ENCODE measurements at places on chromosomes 16 and 17.

DNA sequence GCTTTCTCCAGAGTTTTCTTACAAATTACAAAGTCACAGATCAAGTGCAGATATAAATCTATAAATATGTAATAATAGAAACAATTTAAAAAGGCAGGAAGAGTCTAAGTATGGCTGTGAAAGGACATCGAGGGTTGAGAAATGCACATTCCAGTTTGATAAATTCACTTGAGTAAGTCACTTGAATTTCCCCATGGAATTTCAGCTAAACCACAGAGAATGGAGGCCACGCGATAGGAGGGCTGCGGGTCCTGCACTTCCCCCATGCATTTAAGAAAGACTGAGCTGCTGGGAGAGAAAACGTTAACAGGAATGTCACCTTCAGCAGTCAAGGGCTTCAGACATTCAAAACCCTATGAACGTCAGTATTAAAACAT is 6.1 kb upstream of the MXRA7 start:
- H3K36me3 ChIP-seq: peaks cover 11% of the 10 kb centered on the region
- no peaks in the 10 kb centered on the region for H3K27me3 ChIP-seq

DNA sequence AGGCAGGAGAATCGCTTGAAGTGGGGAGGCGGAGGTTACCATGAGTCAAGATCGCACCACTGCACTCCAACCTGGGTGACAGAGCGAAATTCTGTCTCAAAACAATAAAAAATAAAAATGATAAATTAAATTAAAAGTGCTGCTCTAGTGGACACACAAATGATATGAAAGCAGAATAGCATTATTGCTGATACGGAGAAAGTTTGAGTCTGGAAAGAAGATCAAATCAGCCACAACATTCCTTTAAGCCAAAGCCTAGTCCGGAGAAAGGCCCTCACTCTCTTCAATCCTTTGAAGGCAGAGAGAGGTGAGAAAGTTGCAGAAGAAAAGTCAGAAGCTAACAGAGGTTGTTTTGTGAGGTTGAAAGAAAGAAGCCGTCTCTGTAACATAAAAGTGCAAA is 15.1 kb upstream of the CSF3 start:
- H3K27me3 ChIP-seq: no peaks in the 10 kb centered on the region
- H3K27ac ChIP-seq: no peak overlapping the region
- H3K4me1 ChIP-seq: no peaks in the 10 kb centered on the region
- no peak for DNase-seq
- H3K36me3 ChIP-seq: peaks cover 8% of the 10 kb centered on the region

DNA sequence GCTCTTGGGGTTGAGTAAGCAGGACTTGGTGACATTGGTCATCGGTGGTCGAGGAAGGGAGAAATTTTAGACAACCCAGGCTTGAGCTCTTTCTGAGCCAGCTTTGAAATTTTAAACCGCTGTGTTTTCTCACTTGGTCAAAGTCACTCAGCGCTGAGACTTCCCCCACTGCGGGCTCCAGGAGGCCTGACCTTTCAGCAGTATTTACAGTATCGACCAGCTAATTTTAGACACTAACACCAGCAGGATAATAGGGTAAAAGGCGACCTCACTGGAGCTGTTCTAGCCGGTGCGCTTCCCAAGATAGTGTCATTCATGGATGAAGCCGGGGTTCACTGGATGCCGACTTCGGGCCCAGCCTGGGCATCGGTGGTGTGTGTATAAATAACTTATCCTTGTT is 29.7 kb upstream of the WSCD1 start:
- no peak for DNase-seq
- peaks cover 25% of the 10 kb centered on the region for H3K27me3 ChIP-seq
- H3K4me1 ChIP-seq: no peaks in the 10 kb centered on the region

DNA sequence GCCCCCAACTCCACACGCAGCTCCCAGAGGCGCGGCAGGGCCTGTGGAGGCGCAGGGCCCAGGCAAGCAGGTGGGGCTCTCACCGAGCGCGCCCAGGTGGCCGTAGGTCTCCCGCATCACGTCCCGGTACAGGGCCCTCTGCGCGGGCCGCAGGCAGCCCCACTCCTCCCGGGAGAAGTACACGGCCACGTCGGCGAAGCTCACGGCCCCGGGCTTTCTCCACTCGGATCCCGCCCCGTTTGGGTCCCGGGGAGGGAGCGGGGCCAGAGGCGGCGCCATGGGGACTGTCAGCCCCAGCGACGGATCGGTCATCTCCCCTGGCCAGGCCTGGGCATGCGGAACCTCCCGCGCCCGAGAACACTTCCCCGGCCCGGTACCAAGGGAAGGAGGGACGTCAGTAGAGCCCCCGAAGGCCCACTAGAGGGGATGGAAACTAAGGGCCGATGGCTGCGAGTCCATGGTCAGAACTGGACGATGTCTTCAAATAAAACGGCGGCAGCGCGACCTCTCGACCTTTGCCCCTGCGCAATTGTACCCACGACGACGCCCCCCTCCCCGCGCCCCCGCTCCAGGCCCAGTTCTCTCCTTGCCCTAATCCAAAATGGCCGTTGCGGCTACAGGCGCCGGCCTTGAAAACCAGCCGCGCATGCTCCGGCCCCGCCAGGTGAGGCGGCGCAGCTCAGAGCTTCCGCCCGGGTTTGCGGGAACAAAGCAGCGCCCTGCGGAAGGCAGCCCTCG is at the start of gene ZNF747:
Gene ZNF747 (minus strand): TSS at position 491 of the 738 bp plus-strand sequence. CDS start 179 bp downstream, at position 312.
- H3K4me3 ChIP-seq: peak within 1 kb of the TSS; percentile 83
- peak; percentile 83 for DNase-seq

GRCh38 chr16:19809121-19809635 is 75.5 kb downstream of the GPRC5B start:
- no peaks in the 10 kb centered on the region for H3K36me3 ChIP-seq
- no peak overlapping the region for H3K27ac ChIP-seq
- H3K4me1 ChIP-seq: peaks cover 15% of the 10 kb centered on the region

DNA sequence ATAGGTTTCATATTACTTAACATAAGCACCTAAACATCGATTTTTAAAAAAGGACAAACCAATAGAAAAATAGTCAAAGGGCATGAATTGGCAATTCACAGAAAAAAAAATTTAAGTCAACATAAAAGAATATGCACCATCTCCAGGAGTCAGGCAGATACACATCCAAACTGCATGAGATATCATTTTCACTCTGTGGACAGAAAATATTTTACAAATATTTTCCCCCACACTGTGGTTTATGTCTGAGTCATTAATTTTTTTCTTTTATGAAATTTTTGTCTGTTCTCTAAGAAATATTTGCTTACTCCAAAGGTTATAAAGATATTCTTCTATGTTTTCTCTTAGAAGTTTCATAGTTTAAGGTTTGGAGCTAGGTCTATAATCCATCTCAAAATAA is 74.4 kb upstream of the DNAH17 start:
- H3K27me3 ChIP-seq: peaks cover 8% of the 10 kb centered on the region
- H3K27ac ChIP-seq: no peak overlapping the region
- no peak for DNase-seq
- no peak overlapping the region for H3K4me3 ChIP-seq
- peaks cover 3% of the 10 kb centered on the region for H3K4me1 ChIP-seq

- H3K4me1 ChIP-seq: peaks cover 2% of the 10 kb centered on the region
- no peak for DNase-seq
- no peaks in the 10 kb centered on the region for H3K36me3 ChIP-seq
- no peak overlapping the region for H3K27ac ChIP-seq
- H3K27me3 ChIP-seq: no peaks in the 10 kb centered on the region
- no peak overlapping the region for H3K4me3 ChIP-seq
Observed at GRCh38 chr16:28606291-28607115, 3.3 kb downstream of the SULT1A1 start.

DNA sequence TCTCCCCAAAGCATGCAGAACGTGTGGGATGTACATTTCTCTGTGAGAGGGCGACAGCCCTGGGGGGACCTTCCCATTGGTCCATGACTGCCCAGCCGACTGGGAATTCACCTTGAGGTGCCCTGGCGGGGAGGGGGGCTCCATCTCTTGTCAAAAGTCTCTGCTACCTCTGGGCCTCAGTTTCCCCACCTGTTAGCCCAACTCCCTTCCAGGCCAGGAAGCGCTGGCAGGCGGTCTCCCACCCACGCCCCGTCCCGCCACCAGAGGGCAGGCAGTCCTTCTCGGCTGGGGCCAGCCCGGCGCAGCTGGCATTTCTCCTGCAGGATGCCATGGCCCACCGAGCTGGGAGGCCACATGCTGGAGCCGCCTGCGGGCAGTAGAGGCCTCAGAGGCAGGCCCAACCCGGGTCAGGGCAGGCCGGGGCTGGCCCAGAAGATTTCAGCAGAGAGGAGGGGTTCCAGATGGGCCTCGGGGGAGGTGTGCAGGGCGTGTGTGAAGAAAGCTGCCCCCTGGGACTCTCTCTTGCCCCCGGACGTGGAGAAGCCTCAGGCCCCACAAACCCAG is 16.6 kb downstream of the CD7 start:
- DNase-seq: peak; percentile 52
- no peaks in the 10 kb centered on the region for H3K36me3 ChIP-seq
- peak overlapping the region; percentile 56 for H3K27ac ChIP-seq

- H3K27me3 ChIP-seq: no peaks in the 10 kb centered on the region
- H3K4me3 ChIP-seq: no peak overlapping the region
- H3K27ac ChIP-seq: peak overlapping the region; percentile 3
- DNase-seq: no peak
- H3K4me1 ChIP-seq: peaks cover 43% of the 10 kb centered on the region
- no peaks in the 10 kb centered on the region for H3K36me3 ChIP-seq
Observed at GRCh38 chr17:74746922-74747321, 1.5 kb upstream of the NHERF1 start.

GRCh38 chr16:2810651-2811050 is 6.4 kb upstream of the PRSS21 start:
- H3K36me3 ChIP-seq: no peaks in the 10 kb centered on the region
- peaks cover 52% of the 10 kb centered on the region for H3K27me3 ChIP-seq
- no peaks in the 10 kb centered on the region for H3K4me1 ChIP-seq
- H3K27ac ChIP-seq: no peak overlapping the region
- no peak for DNase-seq
- no peak overlapping the region for H3K4me3 ChIP-seq

DNA sequence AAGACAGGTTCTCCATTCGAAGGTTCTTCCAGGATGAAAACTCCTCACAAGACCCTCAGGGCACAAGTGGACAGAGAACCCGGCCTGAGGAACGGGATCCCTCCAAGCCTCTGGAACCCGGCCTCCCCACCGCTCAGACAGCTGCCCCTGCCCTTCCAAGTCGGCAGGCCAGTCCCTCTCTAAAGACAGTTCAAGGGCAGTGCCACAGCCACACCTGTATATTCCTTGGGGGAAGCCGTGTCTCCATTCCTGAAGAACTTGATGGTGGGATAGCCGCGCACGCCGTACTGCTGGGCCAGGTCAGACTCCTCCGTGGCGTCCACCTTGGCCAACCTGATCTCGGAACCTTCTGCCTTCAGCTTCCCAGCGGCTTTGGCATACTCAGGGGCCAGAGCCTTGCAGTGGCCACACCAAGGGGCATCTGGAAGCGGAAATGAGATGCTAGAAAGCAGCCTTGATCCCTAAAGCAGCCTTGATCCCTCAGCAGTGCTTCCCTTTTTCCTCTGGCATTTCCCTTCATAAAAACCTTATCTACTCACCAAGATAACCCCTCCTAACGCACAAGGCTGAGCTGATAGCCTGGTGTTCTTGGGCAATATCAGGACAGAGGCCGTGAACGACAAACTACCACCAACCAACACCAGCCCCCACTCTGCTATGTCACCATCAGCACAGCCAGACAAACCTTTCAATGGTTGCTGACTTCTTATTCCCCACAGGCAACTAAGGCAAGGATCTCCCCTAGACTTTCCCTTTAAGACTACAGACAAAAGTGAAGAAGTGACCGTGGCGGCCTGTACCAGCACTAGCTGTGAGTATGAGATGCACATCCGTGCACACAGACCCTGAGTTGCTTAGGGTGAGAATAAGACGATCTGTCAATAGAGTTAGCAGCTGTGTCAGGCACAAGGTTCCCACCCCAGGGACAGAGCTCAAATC is 1.1 kb downstream of the P4HB start:
- H3K4me1 ChIP-seq: peaks cover 52% of the 10 kb centered on the region
- H3K4me3 ChIP-seq: peak overlapping the region; percentile 66
- H3K27me3 ChIP-seq: no peaks in the 10 kb centered on the region
- H3K36me3 ChIP-seq: peaks cover 43% of the 10 kb centered on the region

GRCh38 chr17:77228241-77228752 is 87.5 kb downstream of the SEC14L1 start:
- no peaks in the 10 kb centered on the region for H3K27me3 ChIP-seq
- no peak overlapping the region for H3K27ac ChIP-seq
- no peaks in the 10 kb centered on the region for H3K36me3 ChIP-seq
- H3K4me3 ChIP-seq: no peak overlapping the region

DNA sequence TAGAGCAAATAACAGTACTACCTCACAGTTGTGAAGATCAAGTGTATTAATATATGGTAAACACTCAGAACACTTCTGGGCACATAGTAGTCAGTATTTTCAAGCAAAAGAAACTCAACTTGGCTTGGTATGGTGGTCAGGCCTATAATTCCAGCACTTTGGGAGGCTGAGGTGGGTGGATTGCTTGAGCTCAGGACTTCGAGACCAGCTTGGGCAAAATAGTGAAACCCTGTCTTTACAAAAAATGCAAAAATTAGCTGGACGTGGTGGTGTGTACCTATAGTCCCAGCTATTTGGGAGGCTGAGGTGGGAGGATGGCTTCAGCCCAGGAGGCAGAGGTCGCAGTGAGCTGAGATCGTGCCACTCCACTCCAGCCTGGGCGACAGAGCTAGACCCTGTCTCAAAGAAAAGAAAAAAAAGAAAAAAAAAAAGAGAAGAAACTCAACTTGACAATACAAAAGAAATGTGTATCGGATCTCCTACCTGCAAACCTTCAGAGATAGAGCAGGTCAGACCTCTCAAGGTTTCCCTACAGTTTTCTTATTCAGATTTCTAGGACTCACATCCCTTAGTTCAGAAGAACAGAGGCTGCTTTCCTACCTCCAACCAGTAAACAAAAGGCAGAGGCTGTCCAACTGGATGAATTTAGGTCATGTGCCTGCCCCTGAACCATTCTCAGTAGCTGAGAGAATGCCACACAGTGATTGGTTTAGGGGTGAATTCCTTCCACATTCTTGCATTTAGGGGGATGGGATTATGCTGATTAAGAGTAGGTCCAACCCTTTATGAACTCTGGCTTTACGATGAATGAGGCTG is 1.7 kb upstream of the KPNA2 start:
- no peak for DNase-seq
- no peaks in the 10 kb centered on the region for H3K27me3 ChIP-seq
- peaks cover 12% of the 10 kb centered on the region for H3K4me1 ChIP-seq
- H3K27ac ChIP-seq: no peak overlapping the region
- no peaks in the 10 kb centered on the region for H3K36me3 ChIP-seq

DNA sequence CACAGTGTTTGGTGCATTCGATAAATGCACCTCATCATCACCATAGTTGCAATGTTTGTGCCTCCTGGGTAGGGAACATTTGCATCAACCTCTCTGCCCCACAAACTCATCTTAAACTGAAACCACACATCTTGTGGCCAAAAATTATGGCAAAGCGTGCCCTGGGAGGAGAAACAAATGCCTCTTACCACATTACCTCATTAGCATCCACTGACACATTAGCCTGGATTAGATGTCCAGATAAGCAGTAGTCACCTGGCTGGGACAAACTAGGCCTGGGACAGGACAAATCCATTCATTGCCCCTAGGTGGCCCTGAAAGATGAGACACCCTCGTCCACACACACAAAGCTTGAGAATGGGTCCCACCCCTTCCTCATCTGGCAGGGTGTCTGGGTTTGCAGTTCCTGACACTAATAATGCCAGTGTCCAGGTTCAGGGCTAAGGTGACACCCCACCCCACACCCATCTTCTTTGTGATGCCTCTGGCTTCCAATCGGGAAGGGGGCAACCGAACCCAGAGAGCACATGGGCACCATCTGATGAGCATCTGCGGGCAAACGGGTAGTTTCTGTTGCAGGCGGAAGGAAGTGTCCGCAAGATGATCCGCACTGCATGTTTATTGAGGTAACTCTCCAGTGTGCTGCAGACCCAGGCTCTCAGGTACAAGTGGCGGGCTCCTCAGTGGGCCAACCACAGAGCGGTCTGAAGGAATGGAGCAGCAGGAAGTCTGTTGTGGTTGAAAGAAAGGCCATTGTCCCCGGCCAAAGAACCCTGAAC is 8.6 kb downstream of the XYLT1 start:
- H3K27ac ChIP-seq: no peak overlapping the region
- no peak for DNase-seq
- no peaks in the 10 kb centered on the region for H3K27me3 ChIP-seq
- no peaks in the 10 kb centered on the region for H3K4me1 ChIP-seq
- H3K36me3 ChIP-seq: peaks cover 5% of the 10 kb centered on the region
- no peak overlapping the region for H3K4me3 ChIP-seq

Data from T-cell (primary cell).